DMS153 (cell line): ENCODE measurements at places on chromosomes 2 and 18.
A peak's percentile ranks its signal among the peaks of the same experiment; 100 is the strongest.

DNA sequence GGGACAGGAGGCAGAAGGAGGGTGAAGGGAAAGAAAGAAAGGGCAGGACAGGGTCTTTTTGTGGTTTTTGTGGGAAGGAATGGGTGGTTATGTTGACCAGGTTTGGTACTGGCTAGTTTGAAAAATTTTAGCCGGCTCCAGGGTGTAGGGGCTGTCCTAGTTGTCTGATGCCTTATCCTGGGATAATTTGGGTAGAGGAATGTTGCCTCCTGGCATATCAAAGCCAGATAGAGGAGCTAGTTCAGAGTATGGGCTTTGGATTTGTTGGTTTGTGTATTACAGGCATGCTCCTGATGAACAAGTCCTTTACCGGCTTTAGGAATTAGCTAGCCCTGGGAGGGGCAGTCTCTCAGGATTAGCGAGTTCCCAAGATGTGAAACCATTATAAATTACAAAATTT, 101.1 kb upstream of the LHCGR start:
- no peak for DNase-seq

DNA sequence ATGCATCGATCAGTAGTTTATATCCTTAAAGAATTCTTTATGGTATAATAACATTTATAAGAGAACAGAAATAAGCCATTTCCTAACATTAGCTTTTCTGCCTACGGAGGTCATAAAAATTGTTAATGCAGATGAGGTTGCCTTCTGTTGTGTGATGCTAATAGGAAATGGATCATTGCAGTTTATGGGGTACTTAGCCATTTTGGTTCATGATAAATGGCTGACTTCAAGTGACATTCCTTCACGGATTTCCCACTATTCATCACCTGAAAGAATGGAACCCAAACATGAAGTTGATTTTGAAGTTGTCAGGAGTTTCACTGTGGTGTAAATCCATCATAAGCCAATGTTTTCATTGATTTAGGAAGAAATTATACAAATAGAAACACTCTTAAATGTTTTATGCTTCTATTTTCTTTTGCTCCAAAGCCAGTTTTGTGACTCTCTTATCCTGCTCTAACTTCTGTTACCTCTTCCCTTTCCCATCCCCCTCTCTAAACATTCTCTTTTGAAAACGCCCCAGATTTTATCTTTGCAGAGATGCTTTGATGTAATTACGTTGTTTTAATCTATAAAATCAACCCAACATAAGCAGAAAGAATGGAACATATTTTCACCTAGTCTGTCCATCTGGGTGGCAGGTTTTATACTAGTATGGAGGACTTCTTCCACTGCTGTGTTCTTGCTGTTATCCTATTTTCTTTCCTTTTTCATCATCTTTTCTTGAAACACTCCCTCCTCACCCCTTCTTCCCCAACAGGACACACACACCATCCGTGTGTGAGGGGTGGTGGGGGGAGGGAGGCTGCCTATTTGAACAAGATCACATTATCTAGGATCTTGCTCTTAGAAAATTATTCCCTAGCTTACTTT, 58.2 kb downstream of the GREB1L start:
- DNase-seq: no peak

- DNase-seq: no peak
Observed at GRCh38 chr2:207180741-207181140, 15.0 kb upstream of the KLF7 start.

GRCh38 chr2:236720974-236721540, 151.4 kb downstream of the ACKR3 start:
- DNase-seq: peak; percentile 37

GRCh38 chr2:239283961-239284795, 116.6 kb downstream of the HDAC4 start:
- no peak for DNase-seq

DNA sequence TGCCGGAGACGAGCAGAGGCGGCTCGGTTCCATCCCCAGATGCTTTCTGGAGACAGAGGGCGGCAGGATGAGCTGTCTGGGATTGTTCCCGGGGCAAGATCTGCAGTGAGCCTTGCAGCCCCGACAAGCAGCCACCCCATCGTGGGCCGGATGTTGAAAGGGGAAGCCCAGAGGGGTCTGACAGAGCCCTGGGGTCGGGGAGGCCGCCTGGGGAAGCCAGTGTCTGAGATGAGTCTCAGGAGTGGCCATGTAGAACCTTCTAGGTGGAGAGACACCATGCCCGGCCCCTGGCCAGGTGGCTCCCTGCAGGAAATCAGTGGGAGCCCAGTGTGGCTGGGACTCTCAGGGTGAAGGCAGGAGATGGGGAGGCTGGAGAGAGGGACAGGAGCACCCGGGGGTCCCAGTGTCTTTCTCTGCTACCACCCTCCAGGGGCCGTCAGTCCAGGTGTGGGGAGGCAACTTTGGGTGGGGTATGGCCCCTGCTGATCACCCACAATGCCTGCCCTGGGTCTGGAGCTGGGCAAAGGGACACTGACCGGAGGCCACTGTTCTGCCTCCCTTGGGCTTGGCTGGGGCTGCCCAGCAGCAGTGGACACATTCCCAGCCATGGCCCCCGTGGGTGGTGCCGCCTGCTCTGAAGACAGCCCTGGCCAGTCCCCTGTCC, 128.3 kb upstream of the HS6ST1 start:
- no peak for DNase-seq

GRCh38 chr2:187056416-187057334, 207.7 kb upstream of the ZSWIM2 start:
- DNase-seq: no peak

DNA sequence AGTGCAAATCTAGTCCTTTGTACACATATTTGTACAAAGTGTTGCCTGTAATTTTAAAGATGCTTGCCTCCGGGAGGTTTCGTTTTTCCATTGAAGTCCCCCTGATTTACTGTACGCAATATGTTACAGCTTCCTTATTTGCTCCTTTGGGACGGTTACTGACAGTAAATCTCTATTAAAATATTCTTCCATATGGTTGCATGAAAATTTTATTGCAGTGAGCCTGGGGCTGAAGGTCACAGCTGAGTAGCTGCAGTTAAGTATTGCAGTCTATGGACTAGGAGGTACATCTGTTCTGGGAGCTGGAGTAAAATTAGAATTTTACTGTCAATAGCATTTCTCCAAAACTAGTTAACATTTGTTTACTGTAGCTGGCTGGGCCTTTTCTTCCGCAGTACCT, 119.2 kb downstream of the ETAA1 start:
- DNase-seq: peak; percentile 61

DNA sequence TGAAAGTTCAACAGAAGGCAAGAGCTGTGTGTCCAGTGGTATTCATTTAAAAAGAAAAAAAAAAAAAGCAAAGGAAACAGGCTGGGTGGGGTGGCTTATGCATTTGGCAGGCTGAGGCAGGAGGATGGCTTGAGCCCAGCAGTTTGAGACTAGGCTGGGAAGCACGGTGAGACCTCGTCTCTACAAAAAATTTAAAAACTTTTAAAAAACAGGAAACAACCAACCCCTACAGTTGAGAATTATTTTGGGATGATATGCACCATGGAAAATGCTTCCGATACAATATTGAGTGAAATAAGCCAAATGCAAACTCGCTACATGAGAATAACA, 31.2 kb downstream of the PTPN18 start:
- DNase-seq: no peak

DNA sequence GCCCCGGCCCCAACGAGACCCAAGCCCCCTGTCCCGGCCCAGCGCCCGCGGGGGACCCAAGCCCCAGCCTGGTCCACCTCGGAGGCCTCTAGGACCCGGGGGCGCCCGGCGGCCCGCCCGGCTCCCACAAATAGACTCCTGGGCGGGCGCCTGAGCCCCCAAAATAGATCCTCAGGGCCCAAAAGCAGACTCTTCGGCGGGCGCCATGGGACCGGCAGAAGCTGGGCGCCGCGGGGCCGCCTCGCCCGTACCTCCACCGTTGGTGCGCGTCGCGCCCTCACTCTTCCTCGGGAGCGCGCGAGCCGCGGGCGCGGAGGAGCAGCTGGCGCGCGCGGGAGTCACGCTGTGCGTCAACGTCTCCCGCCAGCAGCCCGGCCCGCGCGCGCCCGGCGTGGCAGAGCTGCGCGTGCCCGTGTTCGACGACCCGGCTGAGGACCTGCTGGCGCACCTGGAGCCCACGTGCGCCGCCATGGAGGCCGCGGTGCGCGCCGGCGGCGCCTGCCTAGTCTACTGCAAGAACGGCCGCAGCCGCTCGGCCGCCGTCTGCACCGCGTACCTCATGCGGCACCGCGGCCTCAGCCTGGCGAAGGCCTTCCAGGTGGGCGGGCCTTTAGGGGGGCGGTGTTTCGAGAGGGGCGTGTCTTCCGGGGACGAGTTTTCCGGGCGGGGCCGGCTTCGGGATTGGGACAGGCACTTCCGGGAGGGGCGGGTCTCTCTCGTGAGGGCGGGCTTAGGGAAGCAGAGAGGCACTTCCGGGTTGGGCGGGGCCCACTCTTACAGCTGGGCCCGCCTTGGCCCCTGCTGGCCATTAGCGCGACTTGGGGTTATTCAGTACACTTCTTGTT, 545 bp downstream of the DUSP28 start:
- peak; percentile 93 for DNase-seq

GRCh38 chr2:545711-546650, 131.2 kb downstream of the TMEM18 start:
- no peak for DNase-seq

- DNase-seq: no peak
Observed at GRCh38 chr2:40783704-40784103, 331.8 kb upstream of the SLC8A1 start.

GRCh38 chr2:241325257-241325656, 9.5 kb downstream of the SEPTIN2 start:
- DNase-seq: no peak

DNA sequence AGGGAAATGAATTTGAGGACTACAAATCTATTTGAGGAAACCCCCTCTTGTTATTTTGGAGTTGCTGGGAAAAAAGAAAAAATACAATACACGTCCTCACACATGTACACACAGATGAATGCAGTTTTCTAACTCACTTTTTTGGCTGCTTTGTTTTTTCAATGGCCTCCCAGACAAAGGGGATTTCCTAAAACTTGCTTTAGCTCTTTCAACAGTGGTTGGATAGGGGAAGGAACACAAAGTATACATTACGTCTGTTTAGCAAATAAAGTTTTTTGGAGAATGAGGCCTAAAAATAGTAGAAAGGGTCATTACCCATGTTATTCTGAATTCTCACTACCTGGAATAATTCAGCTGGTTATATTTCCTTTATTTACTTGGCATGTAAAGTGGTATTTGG, 125.3 kb upstream of the ITGB6 start:
- DNase-seq: no peak

DNA sequence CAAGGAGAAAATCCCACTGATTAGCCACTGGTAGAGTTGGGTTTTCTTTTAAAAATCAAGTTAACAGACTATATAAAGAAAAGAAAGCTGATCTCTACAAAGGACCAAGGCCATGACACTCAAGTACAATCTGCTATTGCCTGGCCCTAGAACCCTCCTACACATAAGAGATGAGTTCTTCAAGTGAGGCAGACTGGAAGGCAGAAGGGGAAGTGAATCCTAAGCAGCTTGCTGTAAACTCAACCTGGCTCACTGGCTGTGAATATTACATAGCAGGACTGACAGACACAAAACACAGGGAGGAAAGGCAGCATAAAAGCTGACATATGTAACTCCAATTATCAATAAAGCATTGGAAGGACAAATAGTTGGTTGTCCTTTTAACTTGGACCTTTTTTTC, 65.4 kb downstream of the TRIP12 start:
- DNase-seq: no peak

- no peak for DNase-seq
Observed at GRCh38 chr18:57910817-57911216, 107.7 kb upstream of the ATP8B1 start.

GRCh38 chr18:79682481-79682880, 2.9 kb downstream of the CTDP1 start:
- no peak for DNase-seq

GRCh38 chr2:42192652-42193566, 23.8 kb downstream of the EML4 start:
- no peak for DNase-seq

GRCh38 chr2:88564402-88564801, 62.9 kb downstream of the EIF2AK3 start:
- no peak for DNase-seq

DNA sequence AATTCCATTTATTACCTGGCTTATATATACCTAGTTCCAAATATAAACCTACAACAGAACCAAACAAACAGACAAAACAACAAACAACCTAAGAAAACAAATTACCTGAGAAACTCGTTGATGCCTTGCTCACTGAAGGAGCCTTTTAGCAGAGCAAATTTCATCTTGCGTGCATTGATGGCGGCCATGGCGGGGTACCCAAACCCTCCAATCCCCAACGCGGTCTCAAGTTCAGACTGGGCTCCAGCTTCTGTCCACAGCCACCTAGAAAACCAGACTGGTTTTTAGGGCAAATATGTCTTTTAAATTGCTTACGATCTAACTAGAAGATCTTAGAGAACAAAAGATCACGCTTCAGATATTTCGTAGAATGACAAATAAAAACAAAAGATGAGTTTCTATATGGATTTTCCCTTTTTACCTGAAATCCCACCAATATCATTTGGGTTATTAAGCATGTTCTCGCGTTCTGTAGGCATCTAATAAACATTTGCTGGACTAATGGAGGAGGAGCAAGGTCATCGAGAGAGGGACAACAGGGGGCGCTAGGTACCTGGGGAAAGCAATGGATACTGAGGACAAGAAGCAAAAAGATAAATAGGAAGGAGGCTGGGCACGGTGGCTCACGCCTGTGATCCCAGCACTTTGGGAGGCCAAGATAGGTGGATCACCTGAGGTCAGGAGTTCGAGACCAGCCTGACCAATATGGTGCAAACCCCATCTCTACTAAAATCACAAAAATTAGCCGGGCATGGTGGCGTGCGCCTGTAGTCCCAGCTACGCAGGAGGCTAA, 25.2 kb downstream of the PDIA6 start:
- DNase-seq: no peak

DNA sequence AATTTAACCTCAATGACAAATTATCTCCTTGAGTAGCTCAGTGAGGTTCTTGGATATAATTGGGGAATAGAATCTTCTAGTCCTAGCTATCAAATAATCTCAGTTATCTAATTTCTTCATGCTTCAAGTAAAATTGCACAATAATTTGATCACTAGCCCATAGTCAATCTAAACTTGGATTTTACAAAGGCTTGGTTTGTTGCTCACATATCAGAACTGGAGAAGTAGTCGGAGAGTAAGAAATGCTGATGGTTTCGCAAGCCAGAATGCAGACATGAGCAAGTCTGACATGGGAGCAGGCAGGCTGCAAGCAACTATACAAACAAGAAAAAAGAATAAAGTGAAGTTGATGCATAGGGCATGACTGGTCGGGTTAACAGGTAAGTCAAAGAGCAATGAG, 11.7 kb upstream of the PDE11A start:
- no peak for DNase-seq

GRCh38 chr2:146370826-146371225, 1474.0 kb upstream of the ACVR2A start:
- DNase-seq: no peak

DNA sequence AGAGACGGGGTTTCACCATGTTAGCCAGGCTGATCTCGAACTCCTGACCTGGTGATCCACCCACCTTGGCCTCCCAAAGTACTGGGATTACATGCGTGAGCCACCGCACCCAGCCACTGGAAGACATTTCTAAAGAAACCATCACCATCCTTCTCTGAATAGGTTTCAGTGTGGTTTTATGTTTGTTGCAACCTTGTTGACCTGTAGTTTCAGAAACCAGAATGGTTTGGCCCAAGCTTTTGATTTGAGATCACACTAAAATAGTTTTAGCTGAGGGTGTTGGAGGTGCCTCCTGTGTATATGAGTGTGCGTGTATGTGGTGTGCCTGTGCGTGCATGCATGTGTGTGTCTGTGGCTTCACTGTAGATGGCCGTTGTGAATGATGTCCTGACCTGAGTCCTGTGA, 26.2 kb downstream of the INPP4A start:
- no peak for DNase-seq

- DNase-seq: no peak
Observed at GRCh38 chr2:185979546-185980071, 241.0 kb downstream of the FSIP2 start.

- DNase-seq: no peak
Observed at GRCh38 chr2:230130668-230131364, 62.1 kb upstream of the SLC16A14 start.
